Activated CD8-positive, alpha-beta memory T cell treated with anti-CD3 and anti-CD28 coated beads for 4 hours (primary cell): ENCODE measurements at places on chromosomes 5 and 9.

GRCh38 chr5:21642312-21642711 lies 1210.8 kb downstream of the CDH12 start:
- DNase-seq, result no peak

DNA sequence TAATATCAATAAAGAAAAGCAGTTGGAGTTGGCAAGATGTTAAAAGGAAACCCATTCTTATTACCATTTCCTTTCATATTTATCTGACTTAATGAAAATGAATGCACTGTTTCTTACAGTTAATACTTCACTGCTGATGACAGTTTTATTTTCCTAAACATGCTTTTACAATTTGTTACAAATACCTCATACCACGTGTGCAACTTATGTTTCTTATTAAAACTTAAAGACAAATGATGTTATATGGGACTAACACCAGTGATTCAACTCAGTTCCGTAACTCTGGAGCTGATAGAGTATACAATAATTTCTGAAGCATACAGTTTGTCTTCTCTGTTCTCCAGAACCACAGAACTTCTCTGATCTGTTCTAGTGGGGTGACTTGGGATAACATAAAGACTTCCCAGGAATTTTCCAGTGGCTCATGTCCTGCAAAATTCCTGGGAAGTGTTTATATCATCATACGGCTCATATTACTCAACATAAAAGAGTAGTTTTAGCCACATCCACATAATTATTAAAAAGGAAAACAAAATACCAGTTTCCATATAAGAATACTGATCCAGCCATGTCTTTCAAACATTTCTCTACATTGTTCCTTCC lies 1259.0 kb upstream of the C9orf72 start:
- DNase-seq, result no peak

- DNase-seq, result no peak
These were observed 674 bp downstream of the C5orf15 start for GRCh38 chr5:133967698-133968203.

DNA sequence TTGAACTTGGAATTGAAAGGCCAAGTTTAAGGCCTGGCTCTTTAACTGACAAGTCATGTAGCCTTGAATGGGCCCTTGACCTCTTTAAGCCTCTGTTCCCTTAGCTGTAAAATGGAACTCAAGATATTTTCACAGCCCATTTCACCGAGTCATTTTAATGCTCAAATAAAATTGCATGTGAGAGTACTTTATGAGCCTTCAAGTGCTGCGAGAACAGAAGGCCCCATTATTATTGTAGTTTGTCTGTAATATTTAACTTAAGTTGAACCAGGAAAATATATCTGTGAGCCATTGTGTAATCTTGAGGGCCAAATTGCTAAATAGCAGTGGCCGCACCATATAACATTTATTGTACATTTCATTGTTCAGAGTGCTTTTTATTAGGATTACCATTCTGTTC lies 249.9 kb downstream of the NTRK2 start:
- DNase-seq, result no peak

DNA sequence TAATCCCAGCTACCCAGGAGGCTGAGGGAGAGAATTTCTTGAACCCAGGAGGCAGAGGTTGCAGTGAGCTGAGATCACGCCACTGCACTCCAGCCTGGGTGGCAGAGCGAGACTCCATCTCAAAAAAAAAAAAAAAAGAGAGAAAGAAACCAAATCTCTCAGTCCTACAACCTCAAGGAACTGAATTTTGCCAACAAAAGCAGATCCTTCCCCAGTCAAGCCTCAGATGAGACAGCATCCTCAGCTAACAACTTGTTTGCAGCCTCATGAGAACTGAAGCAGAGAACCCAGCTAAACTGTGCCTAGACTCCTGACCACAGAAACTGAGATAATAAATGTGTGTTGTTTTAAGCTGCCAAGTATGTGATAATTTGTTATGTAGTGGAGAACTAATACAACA lies 7.5 kb upstream of the IL6ST start:
- no peak for DNase-seq

GRCh38 chr5:173027905-173028304 lies 28.2 kb upstream of the CREBRF start:
- DNase-seq, result no peak

GRCh38 chr5:135392256-135392655 lies 6.8 kb downstream of the MACROH2A1 start:
- no peak for DNase-seq

- no peak for DNase-seq
These were observed 285.1 kb downstream of the MAT2B start for GRCh38 chr5:163790497-163790896.

DNA sequence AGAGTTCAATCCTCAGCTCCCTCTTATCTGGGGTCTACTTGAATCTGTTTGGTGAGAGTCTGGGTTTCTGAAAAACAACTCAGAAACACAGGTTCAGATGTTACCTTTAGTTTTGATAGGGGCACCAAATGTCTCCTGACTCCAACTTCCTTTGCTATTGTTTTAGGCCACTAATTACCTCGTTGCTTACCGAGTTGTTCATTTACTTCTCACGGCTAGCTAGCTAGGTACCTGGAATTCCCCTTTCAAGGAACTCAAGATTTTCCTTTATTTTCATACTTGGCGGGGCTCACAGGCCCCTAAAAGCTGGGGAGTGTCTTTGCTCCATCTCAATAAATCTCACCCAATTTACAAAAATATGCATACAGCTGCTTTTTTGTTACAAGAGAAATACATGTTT lies 111.4 kb downstream of the SLC28A3 start:
- DNase-seq, result no peak

GRCh38 chr5:164012371-164012770 lies 507.0 kb downstream of the MAT2B start:
- DNase-seq, result no peak

DNA sequence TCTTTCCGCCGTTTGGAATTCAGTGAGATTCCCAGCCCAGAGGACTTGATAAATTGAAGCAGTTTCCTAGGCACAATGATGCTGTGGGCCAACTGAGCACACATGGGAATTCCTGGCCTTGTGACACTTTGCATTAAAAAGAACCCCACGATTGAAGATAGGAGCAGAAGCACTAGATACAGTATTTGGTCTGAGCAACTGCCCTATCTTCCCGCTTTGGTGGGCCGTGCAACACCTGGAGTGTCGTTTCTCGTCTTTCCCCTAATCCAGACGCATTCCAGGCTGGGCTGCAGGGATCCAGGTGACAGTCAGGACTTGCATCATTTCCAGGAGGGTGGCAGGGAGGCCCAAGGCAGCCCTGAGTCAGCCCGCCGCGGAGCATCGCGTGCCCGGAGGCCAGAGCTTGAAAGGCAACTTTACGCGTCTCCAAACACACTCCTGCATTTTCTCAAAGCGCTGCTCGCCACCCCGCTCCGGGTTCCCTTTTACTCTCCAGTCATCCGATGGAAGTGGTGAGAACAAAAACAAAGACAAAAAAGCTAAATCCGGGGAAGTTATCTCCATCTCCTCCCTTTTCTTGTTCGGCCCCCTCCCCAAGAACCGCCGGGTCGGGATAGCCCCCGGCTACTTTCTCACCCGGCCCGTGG lies 753 bp upstream of the STC2 start:
- DNase-seq, result no peak

DNA sequence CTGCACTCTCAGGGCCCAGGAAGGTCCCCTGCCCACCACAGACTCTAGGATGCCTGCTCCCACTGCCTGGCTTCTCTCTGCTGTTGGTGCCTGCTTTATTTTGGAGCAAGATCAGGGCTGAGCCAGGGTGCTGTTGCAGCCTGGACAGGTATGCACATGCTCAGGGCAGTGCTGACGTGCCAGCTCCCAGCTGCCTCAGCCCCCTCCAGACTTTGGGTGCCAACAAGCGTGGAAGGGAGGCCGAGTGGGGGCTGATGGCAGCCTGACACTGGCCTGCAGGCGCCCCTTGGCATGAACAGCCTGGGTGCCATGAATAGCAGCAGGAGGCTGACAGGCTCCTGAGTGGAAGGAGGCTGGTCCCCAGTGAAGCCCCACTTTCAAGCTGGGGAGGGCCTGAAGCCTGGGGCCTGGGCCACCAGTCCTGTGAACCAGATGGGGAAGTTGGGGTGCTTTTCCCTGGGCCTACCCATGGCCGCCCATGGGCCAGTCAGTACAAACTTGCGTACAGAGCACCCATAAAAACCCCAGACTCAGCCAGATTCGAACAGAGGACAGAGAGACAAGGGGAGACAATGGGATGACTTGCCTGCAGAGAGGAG lies 6.8 kb downstream of the AMBP start:
- DNase-seq, result no peak

GRCh38 chr5:135441350-135441831 lies 5.8 kb downstream of the DCANP1 start:
- no peak for DNase-seq

- no peak for DNase-seq
These were observed 121.4 kb downstream of the DPYSL3 start for GRCh38 chr5:147388184-147389108.

DNA sequence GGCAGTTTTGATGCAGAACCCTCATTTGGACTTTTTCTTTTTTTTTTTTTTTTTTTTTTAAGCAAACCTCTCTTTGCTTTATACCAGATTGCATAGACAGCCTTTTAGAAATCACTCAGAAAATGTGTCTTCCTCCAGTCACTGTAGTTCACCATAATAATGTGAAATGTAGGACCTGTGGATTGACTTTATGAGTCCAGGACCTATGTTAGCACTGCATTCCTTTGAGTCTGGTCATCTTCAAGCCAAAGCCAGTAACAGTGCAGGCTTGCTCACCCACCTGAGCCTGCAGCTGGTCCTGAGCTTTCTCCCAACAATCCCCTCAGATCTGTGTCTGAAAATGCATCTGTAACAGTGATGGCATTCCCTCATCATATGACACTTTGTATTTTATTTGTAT lies 110.7 kb upstream of the NFIL3 start:
- no peak for DNase-seq

- DNase-seq, result no peak
These were observed 27.9 kb downstream of the DOCK8 start for GRCh38 chr9:242461-243080.

GRCh38 chr5:116930616-116931015 lies 356.0 kb upstream of the SEMA6A start:
- no peak for DNase-seq

- DNase-seq, result no peak
These were observed 16.8 kb upstream of the SGCD start for GRCh38 chr5:156310115-156310514.

GRCh38 chr9:129175825-129176633 lies 2.0 kb downstream of the IER5L start:
- DNase-seq, result no peak

GRCh38 chr5:81398741-81399140 lies 4.8 kb upstream of the ACOT12 start:
- no peak for DNase-seq

DNA sequence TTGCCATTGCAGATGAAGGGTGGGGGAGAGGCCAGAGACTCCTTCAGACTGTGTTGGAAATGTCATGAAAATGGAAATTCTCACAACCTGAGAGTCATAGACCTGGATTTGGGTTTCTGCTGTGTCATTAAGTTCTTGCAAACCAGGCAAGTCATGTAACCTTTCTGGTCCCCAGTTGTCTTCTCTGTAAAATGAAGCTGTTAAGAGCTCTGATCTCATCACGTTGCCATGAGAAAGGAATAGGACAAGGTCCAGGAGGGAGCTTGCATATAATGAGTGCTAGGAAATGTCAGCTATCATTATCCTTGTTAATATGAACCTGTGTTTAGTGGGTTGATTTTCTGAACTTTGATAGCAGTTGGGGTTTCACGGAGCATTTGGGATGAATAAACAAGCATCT lies 59.1 kb downstream of the FGF1 start:
- no peak for DNase-seq

GRCh38 chr5:40390281-40391149 lies 289.2 kb upstream of the PTGER4 start:
- DNase-seq, result no peak

GRCh38 chr9:1726993-1727759 lies 288.0 kb upstream of the SMARCA2 start:
- no peak for DNase-seq

- DNase-seq, result no peak
These were observed 21.7 kb downstream of the SLC6A18 start for GRCh38 chr5:1246711-1247431.

DNA sequence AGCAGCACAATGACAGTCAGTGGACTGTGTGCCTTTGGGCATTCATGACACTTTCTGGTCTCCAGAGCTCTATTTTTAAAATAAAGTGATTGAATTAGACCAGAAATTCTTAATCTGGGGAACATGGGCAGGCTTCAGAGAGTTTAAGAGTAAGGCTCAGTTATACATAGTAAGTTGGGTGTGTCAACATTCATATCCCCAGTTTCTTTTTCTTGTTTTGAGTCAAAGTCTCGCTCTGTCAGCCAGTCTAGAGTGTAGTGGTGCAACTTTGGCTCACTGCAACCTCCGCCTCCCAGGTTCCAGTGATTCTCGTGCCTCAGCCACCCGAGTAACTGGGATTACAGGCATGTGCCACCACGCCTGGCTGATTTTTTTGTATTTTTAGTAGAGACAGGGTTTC lies 13.7 kb upstream of the KIF4B start:
- DNase-seq, result no peak

DNA sequence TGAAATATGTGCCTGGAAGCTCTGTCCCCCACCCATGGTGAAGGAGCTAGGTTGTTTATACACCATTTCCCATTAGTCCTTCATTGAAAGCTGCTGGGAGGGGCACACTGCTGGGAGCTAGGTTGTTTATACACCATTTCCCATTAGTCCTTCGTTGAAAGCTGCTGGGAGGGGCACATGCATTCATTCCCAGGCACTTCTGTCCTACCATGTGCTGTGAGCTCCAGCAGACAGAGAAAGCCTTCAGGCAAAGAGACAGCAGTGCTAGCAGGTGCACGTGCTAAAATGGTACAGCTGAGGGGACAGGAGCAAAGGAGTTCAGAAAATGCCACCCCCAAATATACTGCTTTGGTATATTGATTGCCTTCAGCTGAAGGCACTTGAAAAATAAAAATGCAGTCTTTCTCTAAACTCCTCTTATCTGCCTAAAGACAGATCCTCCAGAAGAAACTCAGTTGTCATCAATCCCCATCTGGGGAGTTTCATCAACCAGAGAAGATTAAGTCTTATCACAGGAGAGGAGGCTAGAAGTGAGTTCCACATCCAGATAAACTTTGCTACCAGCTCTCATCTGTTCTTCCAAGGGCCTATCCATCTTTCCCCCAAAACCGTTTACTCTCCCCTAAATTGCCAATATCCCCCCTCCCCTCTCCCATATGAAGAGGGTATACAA lies 27.7 kb upstream of the DAPK1 start:
- DNase-seq, result no peak

- DNase-seq, result no peak
These were observed 116.8 kb downstream of the PBX3 start for GRCh38 chr9:125863923-125864322.
